ENCODE measurements at places on chromosomes 2 and 18. TPM values are rescaled to one million over a fixed set of nuclear protein-coding genes. Genes with fewer than 3 reads are reported as not detected.

GRCh38 chr2:42138163-42139015 is 30.8 kb upstream of the EML4 start:
- DNase-seq, result peak; percentile 90

GRCh38 chr2:83342860-83343329 is 1116.2 kb downstream of the SUCLG1 start:
- no peak for DNase-seq

DNA sequence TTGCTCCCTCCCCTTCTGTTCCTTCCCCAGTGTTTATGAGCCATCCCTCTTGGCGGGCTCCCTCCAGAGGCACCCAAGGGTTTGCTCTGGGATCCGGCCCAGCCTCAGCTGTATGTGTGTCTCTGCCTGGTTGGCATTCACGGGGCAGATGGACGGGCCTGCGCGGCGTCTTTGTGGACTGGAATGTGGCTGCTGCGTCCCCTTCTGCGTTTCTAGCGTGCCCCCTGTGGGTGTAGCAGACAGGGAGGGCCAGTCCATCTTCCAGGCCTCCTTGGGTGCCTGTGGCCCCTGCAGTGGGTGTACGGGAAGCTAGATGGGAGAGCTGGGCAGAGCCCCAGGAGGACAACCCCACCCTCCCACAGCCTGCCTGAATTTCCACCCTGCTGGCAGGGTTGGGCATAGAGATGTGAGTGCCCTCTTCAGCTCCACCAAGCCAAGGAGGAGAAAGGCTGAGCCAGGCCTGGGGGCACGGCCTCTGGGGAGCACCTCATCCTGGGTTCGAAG is 15.7 kb downstream of the GPC1 start:
- no peak for DNase-seq

DNA sequence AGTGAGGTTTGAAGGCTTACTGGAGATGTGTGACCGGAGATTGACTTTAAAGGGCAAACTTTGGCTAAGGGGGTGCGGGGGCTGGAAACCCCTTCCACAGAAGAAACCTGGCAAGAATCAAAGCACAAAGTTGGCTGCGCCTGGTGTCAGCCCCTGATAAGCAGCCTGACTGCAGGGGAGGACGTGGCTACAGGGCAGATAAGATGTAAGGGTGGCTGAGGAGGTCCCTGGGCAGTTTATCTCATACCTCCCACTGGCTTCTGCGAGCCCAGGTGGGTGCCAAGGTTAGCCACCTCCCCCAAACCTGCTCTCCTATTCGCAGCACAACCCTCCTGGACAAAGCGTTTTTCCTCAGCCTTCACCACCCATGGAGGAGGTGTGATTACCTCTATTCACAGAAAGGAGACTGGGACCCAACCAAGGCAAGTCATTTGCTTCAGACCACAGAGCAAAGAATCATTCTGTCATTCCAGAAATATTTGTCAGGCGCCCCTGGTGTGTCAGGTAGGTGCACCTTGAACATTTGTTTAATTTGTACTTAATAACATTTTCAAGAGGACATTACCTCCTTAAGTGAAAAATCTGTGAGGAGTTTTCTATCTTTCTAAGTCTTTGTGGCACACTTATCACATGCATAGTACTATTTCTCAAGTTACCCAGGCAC is 73.1 kb upstream of the IL1R1 start:
- no peak for DNase-seq

GRCh38 chr18:581096-581495 is 916 bp downstream of the CETN1 start:
- DNase-seq, result no peak

GRCh38 chr2:71006323-71006722 is 11.7 kb upstream of the TEX261 start:
- DNase-seq, result no peak

GRCh38 chr2:139631966-139632365 is 851.8 kb upstream of the NXPH2 start:
- no peak for DNase-seq

GRCh38 chr2:101107241-101107640 is 43.9 kb downstream of the TBC1D8 start:
- no peak for DNase-seq

CUL3 gene
- total RNA-seq, result 52.9 TPM

ANO7 gene
- total RNA-seq, result 0.37 TPM

DCDC2C gene
- total RNA-seq, result not detected

Data from SK-MEL-5 (cell line).